Stimulated activated CD8-positive, alpha-beta memory T cell treated with anti-CD3 and anti-CD28 coated beads, Interleukin-4, amount 100 ng/mL, for 4 hours (primary cell): ENCODE measurements at places on chromosomes 3 and 15.

GRCh38 chr3:134640872-134641470, 9.9 kb downstream of the KY start:
- no peak for DNase-seq

GRCh38 chr15:89114990-89115389, 26.7 kb downstream of the ABHD2 start:
- no peak for DNase-seq

GRCh38 chr3:118167571-118167970, 867.1 kb downstream of the IGSF11 start:
- no peak for DNase-seq

- DNase-seq, result no peak
These were observed 1.0 kb downstream of the LEKR1 start for GRCh38 chr3:156826896-156827882.

- DNase-seq, result no peak
These were observed 34.0 kb downstream of the ACSBG1 start for GRCh38 chr15:78200276-78200930.

- no peak for DNase-seq
These were observed 3.3 kb downstream of the LINS1 start for GRCh38 chr15:100598655-100599054.
